ENCODE measurements at places on chromosomes 5 and 9. TPM values are rescaled to one million over a fixed set of nuclear protein-coding genes. Genes with fewer than 3 reads are reported as not detected.
A peak's percentile ranks its signal among the peaks of the same experiment; 100 is the strongest.

- no peak for DNase-seq
- H3K4me3 ChIP-seq = peak overlapping the region; percentile 1
- peaks cover 10% of the 10 kb centered on the region for H3K4me1 ChIP-seq
- H3K27ac ChIP-seq = peak overlapping the region; percentile 16
- no peaks in the 10 kb centered on the region for H3K27me3 ChIP-seq
These were observed 559.3 kb downstream of the RAB3C start for GRCh38 chr5:59142138-59142537.

DNA sequence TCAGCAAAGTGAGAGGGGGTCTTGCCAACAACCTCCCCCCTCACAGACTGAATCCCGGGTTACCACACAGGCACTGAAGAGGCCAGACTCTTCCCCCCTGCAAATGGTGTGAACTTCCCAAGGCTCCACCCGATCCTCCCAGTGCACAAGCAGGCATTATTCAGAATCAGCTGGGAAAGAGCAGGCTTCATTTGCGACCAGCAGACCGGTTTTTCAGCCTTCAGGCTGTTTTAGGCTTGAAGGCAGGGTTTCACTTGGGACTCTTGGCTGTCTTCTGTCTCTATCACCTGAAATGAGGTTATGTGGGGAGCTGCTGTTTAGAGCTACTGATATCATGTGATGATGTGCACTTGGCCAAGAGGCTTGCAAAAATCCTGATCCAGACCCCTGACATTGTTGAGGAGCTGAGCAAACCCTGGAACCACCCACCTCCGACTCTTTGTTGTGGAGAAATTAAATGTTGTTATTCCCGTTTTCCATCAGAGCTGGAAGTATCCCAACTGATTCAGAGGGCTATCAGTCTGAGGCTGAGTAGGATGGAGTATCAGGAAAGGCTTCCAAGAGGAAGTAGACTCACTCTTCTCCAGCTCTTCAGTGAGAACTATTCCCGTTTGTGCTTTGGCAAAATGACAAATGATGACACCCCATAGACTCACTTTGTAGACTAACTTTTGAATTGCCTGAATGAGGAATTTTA is 63.3 kb upstream of the ZFR start:
- DNase-seq = no peak
- no peak overlapping the region for H3K4me3 ChIP-seq
- H3K4me1 ChIP-seq = peaks cover 16% of the 10 kb centered on the region
- H3K27me3 ChIP-seq = no peaks in the 10 kb centered on the region
- no peaks in the 10 kb centered on the region for H3K36me3 ChIP-seq

DNA sequence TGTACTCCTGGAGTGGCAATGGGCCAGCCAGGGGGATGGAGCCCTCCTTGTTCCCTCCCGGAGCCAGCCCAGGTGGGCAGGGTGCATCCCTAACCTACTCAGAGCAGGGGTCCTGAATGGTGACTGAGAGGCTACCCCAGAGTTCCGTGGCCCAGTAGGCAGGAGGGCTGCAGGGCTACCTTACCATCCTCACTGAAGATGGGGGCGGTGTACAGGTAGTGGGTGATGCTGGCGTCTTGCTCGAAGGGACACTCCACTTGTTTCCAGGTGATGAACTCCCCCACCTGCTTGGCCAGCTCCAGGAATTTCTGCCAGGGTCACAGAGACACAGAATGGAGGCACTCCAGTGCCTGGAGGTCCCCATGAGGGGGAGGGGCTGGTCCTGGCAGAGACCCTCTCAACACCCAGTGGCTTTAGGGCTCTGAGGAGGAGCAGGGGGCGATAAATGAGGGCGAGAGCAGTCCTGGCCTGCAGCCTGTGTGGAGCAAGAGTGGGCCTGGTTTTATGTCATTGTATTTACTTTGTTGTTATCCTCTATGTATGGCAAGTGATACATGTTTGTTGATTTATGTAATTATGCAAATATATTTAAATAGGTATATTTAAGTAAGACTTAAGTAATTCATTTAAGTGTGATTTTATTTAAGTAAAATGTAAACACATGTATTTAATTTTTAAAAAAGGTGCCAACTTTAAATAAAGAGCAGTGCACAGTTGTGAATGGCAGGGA is 39.9 kb upstream of the RNF130 start:
- no peaks in the 10 kb centered on the region for H3K4me1 ChIP-seq
- DNase-seq = no peak
- peaks cover 3% of the 10 kb centered on the region for H3K36me3 ChIP-seq
- no peak overlapping the region for H3K4me3 ChIP-seq
- H3K27me3 ChIP-seq = peaks cover 4% of the 10 kb centered on the region

DNA sequence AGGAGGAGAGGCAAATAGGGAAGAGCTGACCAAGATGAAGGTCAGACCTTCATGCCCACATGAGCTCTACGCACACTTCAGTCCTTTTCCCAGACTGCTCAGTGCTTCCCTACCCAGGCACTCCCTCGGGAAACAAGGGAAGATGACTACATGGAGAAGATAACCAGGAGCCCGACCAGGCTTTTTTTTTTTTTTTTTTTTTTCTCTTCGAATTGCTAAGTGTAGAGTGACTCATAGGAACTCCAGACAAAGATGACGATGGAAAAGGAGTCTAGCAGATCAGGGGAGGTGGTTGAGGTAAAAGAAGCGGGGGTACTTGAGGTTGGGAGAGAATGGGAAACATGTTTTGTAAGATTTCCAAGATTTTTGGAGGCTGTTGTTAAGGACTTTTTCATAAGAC is 526.1 kb downstream of the BNC2 start:
- no peak overlapping the region for H3K27ac ChIP-seq
- no peak overlapping the region for H3K4me3 ChIP-seq
- no peaks in the 10 kb centered on the region for H3K4me1 ChIP-seq
- H3K27me3 ChIP-seq = no peaks in the 10 kb centered on the region
- no peaks in the 10 kb centered on the region for H3K36me3 ChIP-seq

Gene ANKRD18B
- total RNA-seq = 1.2 TPM

All from T-helper 17 cell (primary cell).